ENCODE measurements at places on chromosomes 3 and 15.

GRCh38 chr3:104180906-104181305 is 1185.8 kb upstream of the ALCAM start:
- no peak for DNase-seq

DNA sequence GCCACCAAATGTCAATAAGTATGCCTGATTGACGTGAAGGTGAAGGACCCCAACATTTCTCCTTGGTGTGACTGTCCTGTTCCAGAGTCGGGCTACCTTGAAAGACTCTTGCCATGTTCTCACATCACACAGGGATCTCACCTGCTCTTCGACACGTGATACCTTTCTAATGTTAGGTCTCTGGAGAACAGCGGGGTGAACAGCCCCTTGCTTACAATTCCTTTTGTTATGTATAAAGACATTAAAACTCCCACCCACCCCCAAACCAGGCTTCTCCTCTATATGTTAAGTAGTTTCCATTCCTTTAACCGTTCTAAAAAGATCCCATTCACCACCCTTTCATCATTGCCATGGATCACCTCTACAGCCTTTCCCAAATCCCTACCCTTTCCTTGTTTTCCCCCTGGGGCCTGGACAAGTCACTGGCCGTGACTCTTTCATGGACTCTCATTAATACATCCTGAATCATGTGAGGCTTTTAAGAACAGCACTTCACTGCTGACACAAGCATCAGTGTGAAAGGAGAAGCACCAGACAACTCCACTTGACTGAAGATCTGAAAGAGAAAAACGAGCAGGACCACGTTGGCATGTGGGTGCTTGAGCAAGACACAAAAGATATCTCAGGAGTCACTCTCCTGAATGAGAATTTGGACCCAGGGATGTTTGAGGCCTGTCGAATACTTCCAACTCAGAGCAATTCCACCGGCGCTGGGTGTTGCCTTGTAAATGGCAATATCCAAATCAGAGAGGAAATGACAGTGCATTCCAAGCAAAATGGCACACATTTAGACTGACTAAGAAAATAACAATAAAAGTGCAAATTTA is 115.0 kb downstream of the FOXP1 start:
- no peak for DNase-seq

DNA sequence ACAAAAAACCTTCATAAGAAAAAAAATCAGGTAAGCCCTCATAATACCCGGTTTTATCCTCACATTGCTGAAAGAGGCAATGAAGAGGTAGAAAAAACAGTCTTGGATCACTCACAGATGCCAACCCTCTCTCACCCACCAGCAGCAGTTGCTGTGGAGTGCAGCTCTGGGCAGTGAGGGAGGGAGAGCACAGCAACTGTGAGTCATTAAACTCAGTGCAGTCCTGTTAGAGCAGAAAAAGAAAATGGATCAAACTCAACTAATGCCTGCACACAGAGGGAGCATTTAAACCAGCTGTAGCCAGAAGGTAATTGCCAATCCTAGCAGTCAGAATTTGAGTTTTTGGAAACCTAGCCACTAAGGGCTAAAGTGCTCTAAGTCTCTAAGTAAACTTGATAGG is 1050.6 kb upstream of the ALCAM start:
- DNase-seq, result no peak

DNA sequence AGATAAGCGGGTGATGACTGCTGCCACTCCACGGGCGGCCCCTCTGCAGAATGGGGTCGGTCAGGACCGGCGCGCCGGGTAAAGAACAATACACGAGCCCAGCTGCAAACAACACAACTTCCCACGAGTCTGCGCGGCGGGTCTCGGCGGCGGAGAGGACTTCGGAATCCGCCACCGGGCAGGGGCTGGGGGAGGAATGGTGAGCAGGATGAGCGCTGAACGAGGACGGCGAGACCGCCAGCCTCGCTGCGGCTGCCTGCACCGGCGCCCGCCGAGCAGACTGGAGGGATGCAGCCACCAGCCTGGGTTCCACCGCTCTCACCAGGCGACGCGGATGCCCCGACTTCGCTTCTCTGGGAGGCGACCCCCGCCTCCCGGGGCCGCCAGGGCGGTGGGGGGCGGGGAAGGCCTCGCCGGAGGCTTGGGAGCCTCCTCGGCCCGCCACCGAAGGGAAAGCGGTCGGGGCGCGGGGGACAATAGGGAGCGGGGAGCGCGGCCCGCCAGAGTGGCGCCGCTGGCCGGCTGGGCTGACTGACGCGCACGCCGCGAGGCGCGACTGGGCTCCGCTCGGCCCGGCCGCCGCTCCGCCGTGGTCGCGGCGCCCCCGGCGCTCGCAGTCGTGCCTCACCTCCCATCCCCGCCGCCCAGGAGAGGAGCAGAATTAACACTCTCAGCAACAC is 515 bp downstream of the ADAM10 start:
- DNase-seq, result no peak

GRCh38 chr3:146169891-146170290 is 8.9 kb upstream of the PLOD2 start:
- DNase-seq, result no peak

GRCh38 chr3:61650276-61650675 is 88.9 kb downstream of the PTPRG start:
- DNase-seq, result peak; percentile 86

DNA sequence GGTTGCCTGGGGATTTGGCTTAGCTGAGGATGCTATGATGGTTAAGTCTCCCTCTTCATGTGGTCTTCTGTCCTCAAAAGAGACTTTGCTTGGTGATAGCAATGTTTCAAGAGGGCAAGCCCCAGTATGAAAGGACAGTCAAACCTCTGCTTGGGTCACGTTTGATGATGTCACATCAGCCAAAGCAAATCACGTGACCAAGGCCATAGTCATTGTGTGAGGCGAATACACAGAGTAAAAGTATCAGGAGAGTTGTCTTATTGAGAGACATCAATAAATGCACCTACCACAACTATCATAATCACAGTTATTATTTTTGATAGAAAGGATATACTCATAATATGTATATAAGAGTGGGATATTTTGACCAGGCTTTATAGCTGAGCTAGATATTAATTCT is 243.0 kb downstream of the EPHA6 start:
- no peak for DNase-seq

DNA sequence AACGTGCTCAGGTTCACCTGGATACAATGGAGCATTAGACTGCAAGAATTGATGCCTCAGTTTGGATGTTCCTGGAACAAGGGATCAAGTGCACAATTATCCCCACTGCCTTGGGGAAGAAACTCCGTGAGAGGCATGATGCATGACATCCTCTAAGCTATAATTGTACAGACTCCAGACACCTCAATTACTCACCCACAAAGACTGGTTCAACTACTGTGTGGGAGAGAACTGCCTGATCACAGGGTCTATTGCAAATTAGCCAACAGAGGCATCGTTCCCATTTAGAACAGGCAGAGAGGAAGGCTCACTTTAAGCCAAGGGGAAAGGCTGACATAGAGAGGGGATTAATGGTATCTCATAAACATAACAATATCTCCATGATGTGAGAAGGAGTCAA is 43.5 kb downstream of the ARRDC4 start:
- no peak for DNase-seq

DNA sequence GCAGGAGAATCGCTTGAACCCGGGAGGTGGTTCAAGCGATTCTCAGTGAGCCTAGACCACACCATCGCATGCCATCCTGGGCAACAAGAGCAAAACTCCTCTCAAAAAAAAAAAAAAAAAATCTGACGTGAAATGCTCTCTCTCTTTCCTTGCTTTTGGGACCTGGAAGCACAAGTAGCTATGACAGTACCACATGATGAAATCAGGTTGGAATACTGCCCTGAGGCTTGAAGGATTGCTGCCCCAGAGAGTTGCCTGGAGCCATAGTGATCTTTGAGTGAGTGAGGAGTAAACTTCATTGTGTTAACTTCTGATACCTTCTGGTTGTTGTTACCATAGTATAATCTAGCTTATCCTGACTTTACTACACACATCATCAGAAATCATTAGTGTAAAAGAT is 23.3 kb downstream of the AKAP13 start:
- no peak for DNase-seq

DNA sequence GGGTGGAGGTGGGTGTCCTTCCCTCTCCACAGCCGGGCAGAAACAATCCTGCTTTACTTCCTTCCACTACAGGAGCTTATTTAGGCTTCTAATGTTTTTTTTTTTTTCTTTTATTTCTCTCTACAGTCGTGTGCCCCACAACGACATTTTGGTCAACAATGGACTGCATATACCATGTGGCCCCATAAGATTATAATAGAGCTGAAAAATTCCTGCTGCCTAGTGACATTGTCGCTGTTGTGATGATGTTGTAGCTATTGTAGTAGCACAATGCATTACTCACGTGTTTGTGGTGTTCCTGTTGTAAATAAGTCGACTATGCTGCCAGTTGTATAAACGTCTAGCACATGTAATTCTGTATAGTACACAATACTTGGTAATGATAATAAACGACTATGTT is 153.7 kb downstream of the IL20RB start:
- DNase-seq, result no peak

DNA sequence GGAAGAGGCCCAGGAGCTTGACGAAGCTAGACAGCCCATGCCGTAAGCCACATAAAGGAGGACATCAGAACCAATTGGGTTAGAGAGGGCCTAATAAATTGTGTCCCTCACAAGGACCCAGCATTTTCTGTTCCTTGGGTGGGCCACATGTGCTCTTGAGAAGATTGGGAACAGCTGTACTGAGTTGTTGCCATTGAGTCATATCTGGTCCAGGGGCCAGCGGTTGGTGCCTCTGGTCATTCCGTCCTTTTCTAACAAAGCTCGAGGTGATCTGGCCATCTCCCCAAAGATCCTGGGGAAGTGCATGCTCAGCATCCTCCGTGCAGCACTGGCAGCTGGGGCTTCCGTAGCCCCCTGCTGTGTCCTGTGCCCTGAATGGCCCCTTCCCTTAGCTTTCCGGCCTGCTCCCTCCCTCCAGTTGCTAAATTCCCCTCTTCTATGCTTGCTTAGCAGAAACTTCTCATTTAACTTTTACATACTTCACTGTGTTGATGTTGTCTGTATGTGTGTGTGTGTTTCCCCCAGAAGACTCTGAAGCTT is 73.0 kb downstream of the EEFSEC start:
- DNase-seq, result no peak

DNA sequence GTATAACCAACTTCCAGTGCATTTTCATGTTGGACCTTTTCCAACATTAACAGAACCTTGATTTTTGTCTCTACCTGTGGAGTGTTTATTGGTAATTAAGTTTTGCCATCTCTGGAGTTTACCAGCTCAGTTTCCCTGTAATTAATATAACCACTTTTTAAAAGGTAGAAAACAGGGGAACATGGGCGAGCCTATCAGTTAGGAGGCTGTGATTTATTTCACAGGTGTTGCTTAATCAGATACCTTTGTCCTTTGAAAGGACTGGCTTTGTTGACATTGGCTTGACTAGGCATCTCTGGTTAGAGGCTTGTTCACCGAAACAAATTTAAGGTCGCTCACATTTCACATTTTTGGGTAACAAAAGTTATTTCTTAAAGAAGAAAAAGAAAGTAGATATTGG is 622 bp downstream of the NAALADL2 start:
- no peak for DNase-seq

Data from urinary bladder (tissue), 4 donors.